Cardiac septum (tissue), 1 donor: ENCODE measurements at places on chromosomes 12 and 14. TPM values are rescaled to one million over a fixed set of nuclear protein-coding genes. Genes with fewer than 3 reads are reported as not detected.

Gene STON2
- 5.7 TPM for total RNA-seq

Gene CCDC196
- total RNA-seq = not detected

Gene TMEM253
- 0.48 TPM for total RNA-seq

- DNase-seq = no peak
Observed at GRCh38 chr12:12803186-12803585, 10.0 kb upstream of the DDX47 start.

GRCh38 chr14:54919330-54919729 lies 16.7 kb upstream of the GCH1 start:
- DNase-seq = no peak

Gene ACVR1B
- 9.3 TPM for total RNA-seq

DNA sequence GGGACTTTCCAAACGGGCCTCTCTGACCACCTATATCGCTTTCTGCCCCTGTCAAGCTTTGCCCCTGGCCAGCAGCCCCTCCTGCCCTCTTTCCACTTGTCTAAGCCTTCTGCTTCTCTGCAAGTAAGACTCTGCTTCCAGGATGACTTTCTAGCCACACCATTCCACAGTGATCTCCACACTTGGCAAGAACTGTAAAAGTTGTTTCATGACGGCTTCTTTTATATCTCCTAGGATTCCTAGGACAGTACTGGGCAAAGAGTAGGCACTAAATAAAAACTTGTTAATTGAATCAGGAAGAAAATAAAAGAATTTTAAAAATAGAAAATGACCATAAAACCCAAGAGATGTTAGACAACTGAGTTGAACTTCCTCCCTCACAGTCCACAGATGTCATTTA lies 1.8 kb upstream of the PTPN21 start:
- no peak for DNase-seq

Gene MBD6
- total RNA-seq = 39.9 TPM

Gene GPRC5D
- total RNA-seq = not detected

DNA sequence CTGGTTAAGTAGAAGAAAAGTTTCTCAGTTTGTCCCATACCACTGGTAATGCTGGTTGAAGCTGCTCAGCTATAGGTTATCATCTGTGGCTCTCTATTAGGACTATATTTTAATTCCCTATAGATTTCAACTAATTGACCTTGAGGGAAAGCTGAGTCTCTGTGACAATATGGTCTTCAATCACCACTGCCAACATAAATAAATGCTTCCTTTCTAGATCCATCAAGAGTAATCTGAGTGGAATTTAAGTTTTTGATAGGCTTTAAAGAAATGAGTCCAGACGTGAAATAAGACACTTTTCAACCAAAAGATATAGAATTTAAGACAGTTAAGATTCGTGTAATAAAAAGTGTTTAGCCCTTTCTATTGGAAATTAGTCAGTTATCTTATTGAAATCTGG lies 63.5 kb upstream of the MYF6 start:
- no peak for DNase-seq

Gene OR4E2
- total RNA-seq = not detected

DNA sequence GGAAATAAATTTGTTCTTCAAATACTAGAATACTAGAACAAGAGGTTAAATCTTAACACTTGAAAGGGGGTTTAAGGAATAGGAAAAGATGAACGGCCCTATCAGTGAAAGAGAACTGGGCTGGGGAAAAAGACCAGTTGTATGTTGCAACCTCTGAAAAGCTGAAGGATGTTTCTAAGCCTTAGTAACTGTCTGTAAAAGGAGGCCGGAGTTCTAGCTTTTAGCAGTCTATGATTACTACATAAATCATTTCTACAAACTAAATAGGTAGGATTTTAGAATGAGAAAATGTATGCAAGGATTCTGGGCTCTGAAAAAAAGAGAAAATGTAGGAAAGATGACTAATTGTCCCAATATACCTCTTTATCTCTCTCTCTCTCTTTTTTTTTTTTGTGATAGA lies 4.9 kb downstream of the CERS5 start:
- DNase-seq = no peak

GRCh38 chr12:2016862-2017545 lies 12.7 kb upstream of the DCP1B start:
- no peak for DNase-seq

- DNase-seq = no peak
Observed at GRCh38 chr12:32470936-32471470, 71.6 kb downstream of the FGD4 start.

- no peak for DNase-seq
Observed at GRCh38 chr12:110337912-110338710, 57.1 kb downstream of the ATP2A2 start.

DNA sequence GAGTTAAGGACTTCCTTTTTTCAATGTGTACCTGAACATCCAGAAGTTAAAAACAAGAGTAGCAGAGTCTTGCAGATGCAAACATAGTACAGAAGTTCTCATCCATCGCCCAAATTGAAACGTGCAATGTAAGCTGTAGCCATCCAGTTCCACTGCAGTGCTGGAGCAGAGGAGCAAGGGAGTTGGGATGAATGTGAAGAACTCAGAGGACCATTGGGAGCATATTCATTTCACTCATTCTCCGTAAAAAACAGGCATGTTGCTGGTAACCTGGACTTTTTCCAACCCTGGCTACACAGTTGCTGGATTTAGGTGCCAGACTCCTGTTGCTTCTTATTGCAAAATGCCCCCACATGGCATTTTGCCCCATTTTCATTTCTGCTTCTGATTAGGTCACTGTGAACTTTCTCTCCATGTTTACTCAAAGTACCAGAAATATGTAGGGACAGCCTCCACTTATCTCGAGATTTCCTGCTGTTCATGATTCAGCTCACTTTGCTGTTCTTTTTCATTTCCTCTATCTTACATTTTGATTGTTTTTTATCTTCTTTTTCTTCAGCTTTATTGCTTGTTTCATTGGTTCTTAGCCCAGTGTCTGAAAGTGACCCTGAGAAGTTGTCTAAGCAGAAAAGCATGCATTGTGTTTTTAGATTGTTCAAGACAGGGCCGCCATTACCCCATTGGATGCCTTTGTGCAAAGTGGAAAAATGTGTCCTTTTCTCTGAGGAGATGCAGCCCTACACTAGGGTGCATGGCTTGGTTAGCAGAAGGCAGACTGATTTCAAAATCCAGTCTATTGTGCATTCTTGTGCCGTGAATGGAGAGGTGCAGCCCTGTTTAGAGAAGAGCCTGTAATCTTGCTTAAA lies 109.0 kb upstream of the AMIGO2 start:
- DNase-seq = no peak

Gene KRT78
- total RNA-seq = not detected

DNA sequence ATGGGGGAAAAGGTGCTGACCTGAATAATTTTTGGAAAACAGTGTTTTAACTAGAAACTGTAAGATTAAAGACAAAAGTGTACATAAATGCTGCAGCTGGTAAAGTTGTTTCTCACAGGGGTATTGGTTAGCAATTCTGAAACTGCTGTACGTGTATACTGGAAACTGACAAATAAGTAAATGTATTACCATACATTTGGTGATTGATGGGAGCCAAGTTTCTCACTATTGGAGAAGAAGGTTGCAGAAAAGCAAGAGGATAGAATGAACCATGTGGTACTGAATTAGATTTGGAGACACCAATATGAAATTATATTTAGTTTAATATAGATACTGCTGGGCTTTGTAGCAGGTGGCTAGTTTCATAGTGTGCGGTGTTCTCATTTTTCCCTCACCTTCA lies 19.6 kb upstream of the FBXO33 start:
- no peak for DNase-seq
